Umbilical cord (tissue), 2 donors: ENCODE measurements at places on chromosomes 13 and 19. TPM values are rescaled to one million over a fixed set of nuclear protein-coding genes. Genes with fewer than 3 reads are reported as not detected.

- DNase-seq, result no peak
Measured at GRCh38 chr19:47510516-47511127, 4.2 kb downstream of the NAPA start.

- DNase-seq, result peak; percentile 30
Measured at GRCh38 chr19:54572696-54573311, 786 bp upstream of the LILRA2 start.

GRCh38 chr13:42112864-42113263 lies 64.4 kb downstream of the DGKH start:
- DNase-seq, result no peak

GRCh38 chr13:92074658-92075057 lies 676.2 kb downstream of the GPC5 start:
- peak; percentile 7 for DNase-seq

DNA sequence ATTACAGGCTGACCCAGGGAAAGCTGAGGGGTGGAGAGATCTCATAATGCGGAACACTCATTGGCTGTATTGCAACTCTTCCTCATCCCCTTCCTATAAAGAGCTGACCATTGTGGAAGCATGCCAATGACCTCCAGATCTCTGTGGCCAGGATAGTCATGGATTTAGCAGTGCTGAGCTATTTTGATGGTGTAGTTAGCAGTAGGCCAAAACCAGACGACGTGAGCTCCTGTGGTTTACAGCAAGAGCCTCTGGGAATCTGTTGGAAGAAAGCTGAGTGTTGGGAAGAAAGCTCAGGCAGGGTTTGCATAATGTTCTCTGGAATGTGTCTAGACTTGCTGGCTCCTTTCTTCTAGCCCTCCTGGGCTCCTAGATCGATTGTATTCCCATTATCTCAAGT lies 187.5 kb upstream of the GPC6 start:
- DNase-seq, result no peak

GRCh38 chr13:97112446-97113152 lies 109.5 kb upstream of the MBNL2 start:
- DNase-seq, result no peak

GRCh38 chr19:44553478-44554171 lies 24.1 kb upstream of the CEACAM20 start:
- DNase-seq, result no peak

DNA sequence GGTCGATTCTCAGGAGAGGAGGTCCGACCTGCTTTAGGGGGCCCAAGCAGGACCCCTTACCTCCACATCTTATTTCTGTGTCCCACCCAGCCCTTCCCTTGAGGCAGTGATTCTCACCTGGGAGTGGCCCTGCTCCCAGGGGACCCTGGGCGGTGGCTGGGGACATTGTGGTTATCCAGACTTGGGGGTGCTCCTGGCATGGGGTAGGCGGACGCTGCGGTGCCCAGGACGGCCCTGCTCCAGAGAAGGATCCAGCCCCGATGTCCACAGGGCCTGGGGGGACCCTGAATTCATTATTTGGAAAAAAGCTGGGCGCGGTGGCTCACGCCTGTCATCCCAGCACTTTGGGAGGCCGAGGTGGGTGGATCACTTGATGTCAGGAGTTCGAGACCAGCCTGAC lies 84.4 kb downstream of the GADD45B start:
- no peak for DNase-seq

DNA sequence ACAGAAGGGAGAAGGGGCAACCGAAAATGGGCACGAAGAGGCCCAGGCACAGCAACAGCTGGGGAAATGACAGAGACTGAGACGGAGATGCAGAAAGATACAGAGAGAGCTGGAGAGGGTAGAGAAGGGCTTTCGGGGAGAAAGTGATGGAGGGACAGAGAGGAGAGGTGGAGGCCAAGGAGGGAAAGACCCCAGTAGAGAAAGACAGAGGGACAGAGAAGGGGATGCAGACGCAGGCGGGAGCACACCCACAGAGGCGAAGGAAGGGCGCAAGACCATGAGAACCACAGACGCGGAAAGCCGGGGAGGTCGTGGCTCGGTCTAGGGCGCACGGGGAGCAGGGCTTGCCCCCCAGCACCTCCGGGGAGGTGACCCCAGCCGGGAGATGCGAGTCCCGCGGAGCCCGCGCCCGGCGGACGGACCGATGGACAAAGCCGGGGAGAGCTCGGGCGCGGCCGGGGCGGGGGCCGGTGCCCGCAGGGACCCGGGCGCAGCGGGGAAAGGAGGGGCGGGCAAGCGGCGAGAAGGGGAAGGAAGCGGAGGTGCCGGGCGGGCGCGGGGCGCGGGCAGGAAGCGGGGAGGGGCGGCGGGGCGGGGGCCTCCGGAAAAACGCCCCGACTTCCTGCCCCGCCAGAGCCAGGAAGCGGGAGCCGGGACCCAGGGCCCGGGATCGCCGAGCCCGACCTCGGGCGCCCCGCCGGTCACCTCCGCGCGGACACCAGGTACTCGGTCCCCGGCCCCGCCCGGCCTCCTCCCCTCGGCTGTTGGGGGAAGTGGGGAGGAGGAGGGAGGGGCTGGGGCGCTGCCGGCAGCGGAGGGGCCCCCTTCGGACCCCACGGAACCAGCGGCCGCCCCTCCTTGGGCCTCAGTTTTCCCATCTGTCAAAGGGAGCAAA lies at the start of gene ARHGEF1:
TSS of gene ARHGEF1 (plus strand) at position 617 of the 895 bp plus-strand sequence. CDS start 4,899 bp downstream, outside the sequence.
- DNase-seq, result peak; percentile 33

The ZNF560 gene
- total RNA-seq, result 8.4 TPM

The ZNF177 gene
- 3.6 TPM for total RNA-seq

The ZNF208 gene
- 10.8 TPM for total RNA-seq

The SYCN gene
- total RNA-seq, result not detected

The IL12RB1 gene
- total RNA-seq, result 0.72 TPM

The LRRC8E gene
- 0.48 TPM for total RNA-seq

The SHANK1 gene
- 0.72 TPM for total RNA-seq

The RINL gene
- total RNA-seq, result 4.1 TPM
